Activated naive CD4-positive, alpha-beta T cell treated with anti-CD3 and anti-CD28 coated beads for 36 hours (primary cell): ENCODE measurements at places on chromosomes 5 and 9. TPM values are rescaled to one million over a fixed set of nuclear protein-coding genes. Genes with fewer than 3 reads are reported as not detected.

The ENG gene
- total RNA-seq = 10.5 TPM

GRCh38 chr5:80569961-80570786 is at the start of gene ANKRD34B:
ANKRD34B (minus strand) TSS chr5:80570280; CDS start chr5:80560019, 10,261 bp downstream.
- H3K4me3 ChIP-seq = peak within 1 kb of the TSS; percentile 60
- peak; percentile 65 for DNase-seq
- peaks cover 5% of the 10 kb centered on the region for H3K4me1 ChIP-seq
- H3K27ac ChIP-seq = no peak within 1 kb of the TSS
- H3K36me3 ChIP-seq = no peaks in the 10 kb centered on the region
- H3K27me3 ChIP-seq = peaks cover 52% of the 10 kb centered on the region

DNA sequence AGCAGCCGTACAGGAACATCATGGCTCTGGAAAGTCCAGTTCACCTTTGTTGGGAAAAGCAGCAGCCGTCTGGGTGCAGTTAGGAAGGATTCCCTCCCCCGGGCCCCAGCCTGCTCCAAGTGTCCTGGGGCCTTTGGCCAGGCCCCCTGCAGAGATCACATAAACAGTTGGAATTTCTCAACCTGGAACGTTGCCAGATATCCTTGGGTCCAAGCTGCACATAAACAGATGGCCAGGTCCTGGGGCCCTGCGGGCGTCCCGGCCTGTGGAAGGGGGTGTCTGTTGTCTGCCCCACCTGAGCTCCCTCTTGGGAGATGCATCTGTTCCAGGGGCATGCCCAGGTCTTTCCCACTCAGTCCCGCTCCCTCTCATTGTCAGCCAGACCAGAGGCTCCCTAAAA is 92.7 kb downstream of the COL5A1 start:
- no peaks in the 10 kb centered on the region for H3K4me1 ChIP-seq
- no peak for DNase-seq

- DNase-seq = no peak
- peaks cover 9% of the 10 kb centered on the region for H3K36me3 ChIP-seq
- H3K27ac ChIP-seq = no peak overlapping the region
- no peaks in the 10 kb centered on the region for H3K27me3 ChIP-seq
- no peak overlapping the region for H3K4me3 ChIP-seq
Observed at GRCh38 chr9:69047371-69047770, 11.8 kb downstream of the FXN start.

DNA sequence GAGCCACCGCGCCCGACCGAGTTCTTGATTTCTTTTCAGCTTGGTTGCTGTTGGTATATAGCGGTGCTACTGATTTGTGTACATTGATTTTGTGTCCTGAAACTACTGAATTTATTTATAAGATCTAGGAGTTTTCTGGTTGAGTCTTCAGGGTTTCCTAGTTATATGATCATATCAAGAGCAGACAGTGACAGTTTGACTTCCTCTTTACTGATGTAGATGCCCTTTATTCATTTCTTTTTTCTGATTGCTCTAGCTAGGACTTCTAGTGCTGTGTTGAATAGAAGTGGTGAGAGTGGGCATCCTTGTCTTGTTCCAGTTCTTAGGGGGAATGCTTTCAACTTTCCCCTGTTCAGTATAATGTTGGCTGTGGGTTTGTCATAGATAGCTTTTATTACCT is 17.4 kb upstream of the LRRC19 start:
- no peak overlapping the region for H3K4me3 ChIP-seq
- no peak overlapping the region for H3K27ac ChIP-seq
- H3K27me3 ChIP-seq = no peaks in the 10 kb centered on the region
- H3K36me3 ChIP-seq = peaks cover 32% of the 10 kb centered on the region
- no peaks in the 10 kb centered on the region for H3K4me1 ChIP-seq
